ENCODE measurements at places on chromosomes 12 and 14.

GRCh38 chr14:87349921-87350320, 643.1 kb downstream of the GALC start:
- DNase-seq: no peak

- no peak for DNase-seq
These were observed 183.4 kb upstream of the NRXN3 start for GRCh38 chr14:77986773-77987172.

GRCh38 chr12:119374635-119375034, 40.1 kb downstream of the CCDC60 start:
- DNase-seq: no peak

DNA sequence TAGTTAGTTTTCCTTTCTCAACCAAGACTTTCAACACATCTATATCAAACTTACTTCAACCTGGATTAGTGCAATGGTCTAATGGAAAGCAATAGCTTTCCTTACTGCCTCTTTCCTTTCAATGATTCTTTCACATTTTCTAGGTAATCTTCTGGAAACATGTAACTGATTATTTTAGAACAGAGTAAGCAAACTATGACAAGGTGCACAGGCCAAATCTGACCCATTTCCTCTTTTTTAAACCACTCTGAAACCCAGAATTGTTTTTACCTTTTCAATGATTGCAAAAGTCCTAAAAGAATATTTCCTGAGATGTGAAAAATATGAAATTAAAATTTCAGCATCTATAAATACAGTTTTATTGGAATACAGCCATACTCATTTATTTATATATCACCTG, 81.6 kb upstream of the TMTC2 start:
- DNase-seq: no peak

DNA sequence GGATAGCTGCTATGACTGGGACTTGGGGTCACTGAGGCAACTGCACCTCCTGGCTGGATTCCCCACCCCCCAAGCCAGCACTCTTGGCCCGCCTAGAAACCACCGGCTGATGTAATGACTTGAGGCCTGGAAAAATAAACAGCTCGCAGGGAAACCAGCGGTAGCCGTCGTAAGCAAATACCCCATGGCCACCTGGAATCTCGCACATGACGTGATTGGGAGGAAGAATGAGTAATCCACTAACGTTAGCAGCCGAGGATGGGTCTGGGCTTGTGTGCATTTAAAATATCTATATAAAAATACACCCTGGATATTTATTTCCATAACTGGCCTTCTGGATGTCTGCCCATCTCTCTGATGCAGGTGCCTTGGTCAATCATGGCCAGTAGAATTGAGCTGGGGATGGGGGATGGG, 120.1 kb downstream of the SMOC1 start:
- no peak for DNase-seq

- no peak for DNase-seq
These were observed 449.1 kb upstream of the SOX5 start for GRCh38 chr12:24398605-24399004.

DNA sequence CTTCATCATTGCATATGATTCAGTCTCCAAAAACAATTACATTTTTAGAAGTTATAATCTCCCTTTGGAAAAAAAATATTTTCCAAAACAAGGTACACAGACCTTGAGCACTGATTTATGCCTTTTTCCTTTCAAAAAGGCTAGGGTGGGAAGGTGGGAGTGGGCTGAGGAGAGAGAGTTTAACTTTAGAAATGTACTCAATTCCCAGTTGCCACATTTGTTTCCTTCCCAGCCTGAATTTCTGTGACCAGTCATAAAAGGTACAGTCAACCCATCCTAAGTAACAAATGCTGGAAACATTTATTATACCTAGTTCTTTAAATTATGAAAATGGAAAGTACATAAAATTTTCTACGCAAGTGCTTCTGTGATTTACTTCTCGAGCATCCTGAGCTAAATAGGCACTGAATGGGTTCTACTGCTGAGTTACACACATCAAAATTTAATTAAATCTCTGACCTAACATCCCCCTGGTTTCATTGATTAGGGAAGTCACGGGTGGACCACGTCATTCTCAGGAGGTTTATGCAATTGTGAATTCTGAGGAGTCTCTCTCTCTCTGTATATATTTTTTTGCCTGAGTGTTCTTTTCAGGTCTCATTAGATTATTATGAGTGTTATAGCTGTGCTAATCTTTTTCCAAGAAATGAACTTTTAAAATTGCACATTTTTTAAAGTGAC, 371.8 kb downstream of the BTG1 start:
- no peak for DNase-seq

- DNase-seq: no peak
These were observed 1.6 kb downstream of the SERPINA5 start for GRCh38 chr14:94582851-94583250.

DNA sequence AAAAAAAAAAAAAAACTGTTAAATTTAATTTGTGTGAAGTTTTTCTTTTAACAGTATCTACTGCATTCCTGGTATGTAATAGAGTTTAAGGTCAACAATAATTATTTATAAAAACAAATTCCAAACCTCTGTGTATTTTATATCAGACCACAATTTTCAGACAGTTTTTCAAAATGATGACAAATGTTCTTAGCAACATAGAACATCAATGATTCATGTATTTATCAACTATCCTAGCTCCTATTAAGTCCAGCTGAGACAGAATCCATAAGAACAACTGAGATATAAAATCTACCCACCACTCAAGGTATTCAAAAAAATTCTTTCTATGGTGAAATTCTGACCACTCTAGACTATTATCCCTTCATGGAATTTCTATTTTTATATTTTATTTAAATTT, 144.5 kb downstream of the EPS8 start:
- DNase-seq: no peak

GRCh38 chr12:121955258-121956237, 37.2 kb downstream of the CFAP251 start:
- DNase-seq: no peak

DNA sequence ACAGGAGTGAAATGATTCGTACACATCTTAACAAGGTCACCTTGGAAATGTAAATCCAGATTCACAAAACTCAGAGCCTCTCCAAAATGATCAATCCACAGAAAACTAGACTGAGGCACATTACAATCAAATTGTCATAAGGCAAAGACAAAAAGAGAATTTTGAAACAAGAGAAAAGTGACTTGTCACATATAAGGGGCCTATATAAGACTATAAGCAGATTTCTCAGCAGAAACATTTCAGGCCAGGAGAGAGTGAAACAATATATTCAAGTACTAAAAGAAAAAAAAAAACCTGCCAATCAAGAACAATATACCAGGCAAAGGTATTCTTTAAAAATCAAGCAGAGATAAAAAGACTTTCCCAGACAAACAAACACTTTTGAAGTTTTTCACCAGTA, 429.1 kb downstream of the BCAT1 start:
- DNase-seq: no peak

- no peak for DNase-seq
These were observed 2.9 kb upstream of the CLMN start for GRCh38 chr14:95322651-95323050.

- peak; percentile 65 for DNase-seq
These were observed 1.6 kb downstream of the SUDS3 start for GRCh38 chr12:118377884-118378470.

DNA sequence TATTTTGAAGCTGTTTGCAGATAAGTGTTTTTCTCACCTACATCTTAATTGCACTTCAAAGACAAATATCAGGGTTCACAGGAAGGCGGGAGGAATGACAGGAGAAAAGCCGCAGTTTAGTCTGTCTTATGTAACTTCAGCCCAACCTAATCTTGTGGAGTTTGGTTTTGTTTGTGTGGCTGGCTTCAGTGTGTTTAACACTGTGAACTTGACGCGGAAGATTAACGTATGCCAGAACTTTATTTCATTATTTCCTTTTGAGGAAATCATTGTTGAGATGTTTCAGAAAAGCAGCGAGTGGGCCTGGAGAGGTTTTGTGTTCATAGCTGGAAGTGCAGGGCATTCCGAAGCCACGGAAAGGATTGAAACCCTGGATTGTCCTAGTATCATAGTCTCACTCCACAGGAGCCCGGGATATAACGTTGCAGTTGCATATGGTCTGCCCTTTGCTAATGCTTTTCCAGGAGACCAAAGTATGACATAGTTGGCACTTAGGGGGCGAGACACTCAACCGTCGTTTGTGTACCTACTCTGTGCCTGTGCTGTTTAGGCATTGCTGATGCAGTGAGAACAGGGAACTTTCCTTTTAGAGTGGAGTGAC, 2.0 kb downstream of the PELI2 start:
- no peak for DNase-seq

DNA sequence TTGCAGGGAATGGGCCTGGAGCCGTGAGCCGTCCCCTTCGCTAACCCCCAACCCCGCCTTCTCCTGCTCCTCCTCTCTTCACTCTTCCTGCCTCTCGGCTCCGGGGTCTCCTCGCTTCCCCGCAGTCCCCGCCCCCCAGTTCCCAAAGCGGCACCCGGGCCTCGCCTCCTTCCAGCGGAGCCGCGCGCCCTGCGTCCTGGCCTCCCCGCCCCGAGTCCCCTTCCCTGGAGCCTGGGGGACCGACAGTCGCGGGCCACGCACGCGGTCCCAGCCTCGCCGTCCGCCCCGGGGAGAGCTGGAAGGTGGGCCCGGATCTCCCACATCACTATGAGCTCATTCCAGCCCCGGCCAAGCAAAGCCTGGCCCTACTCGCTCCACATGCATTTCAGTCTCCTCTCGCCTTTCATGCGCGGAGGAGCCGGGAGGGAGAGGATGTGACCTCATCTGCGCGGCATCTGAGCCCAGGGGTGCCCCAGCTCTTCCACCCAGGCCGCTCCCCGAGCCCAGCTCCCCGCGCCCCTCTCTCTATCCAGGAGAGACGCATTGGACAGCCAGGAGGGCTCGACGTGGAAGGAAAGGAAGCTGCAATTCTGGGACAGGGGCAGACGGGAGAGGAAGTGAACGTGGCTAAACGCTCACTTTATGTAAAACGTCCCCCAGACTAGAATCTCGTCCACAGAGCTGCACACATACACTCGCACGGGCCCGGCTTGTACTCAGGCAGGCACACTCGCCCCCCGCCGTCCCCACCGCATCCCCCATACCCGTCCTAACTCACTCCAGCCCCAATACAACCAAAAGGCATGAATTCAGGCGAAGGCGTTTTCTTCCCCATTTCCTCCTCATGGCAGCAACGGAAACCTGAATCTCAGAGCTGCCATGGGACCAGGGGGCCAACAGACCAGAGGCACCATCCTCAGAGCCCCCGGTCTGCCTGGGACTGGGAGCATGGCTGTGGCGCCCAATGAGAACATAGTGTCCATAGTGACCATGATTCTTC, 108.7 kb upstream of the CCND2 start:
- DNase-seq: no peak

DNA sequence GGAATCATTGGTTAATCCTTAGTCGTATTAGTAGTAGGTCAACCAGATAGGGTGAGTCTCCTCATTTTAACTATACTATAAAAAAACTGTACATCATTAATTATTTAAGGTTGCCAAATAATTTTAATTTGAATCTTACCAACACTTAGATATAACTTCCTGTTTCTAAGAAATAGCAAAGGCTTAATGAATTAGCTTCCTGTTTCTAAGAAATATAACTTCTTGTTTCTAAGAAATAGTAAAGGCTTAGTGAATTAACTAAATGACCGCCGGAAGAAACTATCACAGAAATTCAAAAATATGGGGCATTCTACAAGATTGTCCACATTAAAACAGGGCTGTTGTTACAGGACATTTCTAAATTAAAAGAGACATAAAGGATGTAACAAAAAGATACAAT, 392.9 kb upstream of the FOXG1 start:
- DNase-seq: no peak

DNA sequence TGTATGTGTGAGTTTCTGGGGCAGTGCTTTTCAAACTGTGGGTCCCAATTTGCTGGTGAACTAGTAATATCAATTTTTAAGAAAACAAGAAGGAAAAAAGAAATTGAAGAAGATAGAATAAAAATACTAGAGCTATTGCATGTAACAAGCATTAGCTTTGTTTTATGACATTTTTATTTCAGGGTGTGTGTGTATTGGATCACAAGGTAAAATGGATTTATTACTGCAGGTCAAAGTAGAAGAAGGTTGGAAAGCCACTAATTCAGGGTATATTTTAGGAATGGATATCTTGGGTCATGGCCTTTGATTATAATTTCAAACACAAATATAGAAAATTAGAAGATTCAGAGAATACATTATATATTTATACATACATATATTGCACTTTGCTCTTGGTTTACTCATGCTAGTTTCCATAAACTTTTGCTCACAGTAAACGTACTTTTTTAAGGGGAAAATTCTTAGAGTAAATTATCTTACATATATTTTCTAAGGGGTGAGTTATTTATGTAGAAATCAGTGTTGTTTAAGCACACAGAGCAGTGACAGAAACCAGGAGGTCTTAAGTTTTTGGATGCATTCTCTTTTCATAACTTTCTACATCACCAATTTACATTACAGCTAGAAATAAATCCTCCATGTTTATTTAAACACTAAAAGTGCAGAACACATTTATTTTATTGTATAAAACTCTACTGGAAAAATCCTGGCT, 34.5 kb upstream of the PPM1A start:
- no peak for DNase-seq

DNA sequence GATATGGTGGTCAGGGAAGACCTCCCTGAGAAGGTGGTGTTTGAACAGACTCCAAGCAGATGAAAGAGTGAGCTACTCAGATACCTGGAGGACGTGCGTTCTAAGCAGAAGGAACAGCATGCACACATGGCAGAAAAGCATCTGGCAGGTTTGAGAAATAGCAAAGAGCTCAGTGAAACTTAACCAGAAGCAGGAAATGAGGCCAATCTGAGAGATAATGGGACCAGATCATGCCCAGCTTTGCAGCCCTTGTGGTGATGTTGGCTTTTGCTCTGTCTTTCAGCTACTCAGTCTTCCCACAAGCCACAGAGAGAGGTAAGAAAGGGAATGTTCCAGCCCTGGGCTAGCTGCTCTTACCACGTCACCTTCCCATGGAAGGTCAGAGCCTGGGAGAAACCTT, 176.3 kb upstream of the GSC start:
- no peak for DNase-seq

GRCh38 chr12:92334552-92334951, 188.9 kb upstream of the BTG1 start:
- no peak for DNase-seq

DNA sequence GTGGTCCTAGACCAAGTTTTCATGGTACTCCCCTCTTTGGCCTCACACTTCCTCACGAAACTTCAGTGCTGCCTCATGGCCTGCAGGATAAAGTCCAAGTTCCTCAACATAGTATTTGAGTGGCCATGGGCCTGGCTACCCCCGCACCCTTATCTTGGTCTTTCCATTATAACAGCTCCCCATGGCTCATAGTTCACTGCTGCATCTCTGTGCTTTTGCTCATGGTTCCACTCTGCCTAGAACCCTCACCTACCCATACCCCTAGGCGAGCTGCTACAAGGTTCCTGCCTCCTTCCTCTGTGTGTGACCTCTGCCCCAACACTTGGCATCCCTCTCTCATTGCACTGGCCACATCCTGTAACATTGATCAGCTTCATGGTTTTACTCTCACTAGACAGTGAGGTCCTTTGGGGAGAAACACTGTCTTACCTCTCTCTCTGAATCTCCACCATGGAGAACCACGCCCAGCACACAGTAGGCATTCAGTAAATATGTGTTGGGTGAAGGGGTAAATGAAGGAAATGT, 158.9 kb downstream of the GPR65 start:
- DNase-seq: no peak

- no peak for DNase-seq
These were observed 360.8 kb downstream of the AEBP2 start for GRCh38 chr12:19799895-19800602.

Measured in stimulated activated CD8-positive, alpha-beta memory T cell treated with anti-CD3 and anti-CD28 coated beads, Interleukin-15, amount 100 ng/mL, for 24 hours (primary cell).